ENCODE measurements at places on chromosomes 2 and 18. TPM values are rescaled to one million over a fixed set of nuclear protein-coding genes. Genes with fewer than 3 reads are reported as not detected.

ANKRD23 gene
- total RNA-seq: 96.8 TPM

RTTN gene
- total RNA-seq: 32.6 TPM

TOGARAM2 gene
- total RNA-seq: 0.82 TPM

ERBB4 gene
- 17.8 TPM for total RNA-seq

CD28 gene
- total RNA-seq: 2.4 TPM

ARHGAP15 gene
- 32.2 TPM for total RNA-seq

SH2D6 gene
- not detected for total RNA-seq

SPP2 gene
- total RNA-seq: not detected

CCDC150 gene
- 2.4 TPM for total RNA-seq

ANKRD53 gene
- 0.31 TPM for total RNA-seq

IL18RAP gene
- 0.31 TPM for total RNA-seq

DCDC2C gene
- not detected for total RNA-seq

CABYR gene
- 0.41 TPM for total RNA-seq

GRCh38 chr2:111994042-111994441 lies 61.0 kb upstream of the TMEM87B start:
- DNase-seq: no peak

GRCh38 chr2:144137705-144138428 lies 382.1 kb downstream of the ZEB2 start:
- no peak for DNase-seq

DNA sequence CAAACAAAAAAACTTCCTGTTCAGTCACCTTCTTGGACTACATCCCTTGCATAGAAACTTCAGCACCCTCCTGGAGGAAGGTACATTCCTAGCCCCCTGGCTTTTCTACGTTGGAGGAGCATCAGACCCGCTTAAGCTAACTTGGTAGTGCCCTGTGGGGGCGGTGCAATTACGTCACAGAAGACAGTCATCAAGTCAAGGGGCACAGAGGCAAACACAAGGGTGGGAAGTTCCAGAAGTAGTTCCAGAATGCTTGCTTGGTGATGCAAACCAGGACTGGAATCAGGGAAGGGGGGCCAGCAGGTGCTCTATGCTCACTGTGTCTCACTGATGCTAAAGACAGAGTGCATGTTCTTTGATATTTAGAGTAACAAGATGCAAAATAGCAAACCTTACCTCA lies 15.2 kb upstream of the AGFG1 start:
- DNase-seq: no peak

DNA sequence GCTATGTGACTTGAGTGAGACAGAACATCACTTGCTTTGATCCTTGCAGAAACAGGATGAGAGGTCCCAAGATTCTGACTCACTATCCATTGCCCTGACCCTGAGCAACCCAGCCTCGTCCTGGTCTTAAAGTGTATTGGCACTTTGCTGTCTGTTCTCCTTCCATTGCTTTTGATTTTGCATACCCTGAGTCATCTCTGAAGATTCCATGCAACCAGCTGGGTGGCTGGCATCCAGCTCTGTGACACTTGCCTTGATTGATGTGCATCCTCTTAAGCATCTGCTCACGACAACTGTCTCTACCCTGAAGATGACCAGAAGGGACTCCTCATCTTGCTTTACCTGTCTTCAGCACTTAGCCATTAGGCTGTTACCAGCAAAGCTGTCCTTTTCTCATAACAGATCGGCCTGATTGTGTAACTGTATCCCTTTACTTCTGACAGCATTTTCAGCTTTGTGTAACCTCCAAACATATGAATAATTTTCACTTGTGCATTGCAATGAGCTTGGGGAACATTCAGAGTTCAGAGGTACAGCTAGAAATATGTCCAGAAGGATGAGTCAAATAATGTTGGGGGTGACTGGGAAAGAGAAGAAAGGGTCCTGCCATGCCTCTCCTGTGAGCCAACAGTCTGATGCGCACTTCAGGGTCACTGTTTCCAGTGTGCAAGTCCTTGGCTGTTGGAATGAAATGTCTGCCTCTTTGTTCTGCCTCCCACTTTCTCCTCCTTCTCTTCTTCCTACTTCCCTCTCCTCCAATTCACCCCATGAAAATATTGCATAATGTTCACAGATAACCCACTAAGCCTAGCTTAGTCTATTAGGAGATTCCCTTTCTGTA lies 249.7 kb upstream of the OSR1 start:
- DNase-seq: peak; percentile 38

DNA sequence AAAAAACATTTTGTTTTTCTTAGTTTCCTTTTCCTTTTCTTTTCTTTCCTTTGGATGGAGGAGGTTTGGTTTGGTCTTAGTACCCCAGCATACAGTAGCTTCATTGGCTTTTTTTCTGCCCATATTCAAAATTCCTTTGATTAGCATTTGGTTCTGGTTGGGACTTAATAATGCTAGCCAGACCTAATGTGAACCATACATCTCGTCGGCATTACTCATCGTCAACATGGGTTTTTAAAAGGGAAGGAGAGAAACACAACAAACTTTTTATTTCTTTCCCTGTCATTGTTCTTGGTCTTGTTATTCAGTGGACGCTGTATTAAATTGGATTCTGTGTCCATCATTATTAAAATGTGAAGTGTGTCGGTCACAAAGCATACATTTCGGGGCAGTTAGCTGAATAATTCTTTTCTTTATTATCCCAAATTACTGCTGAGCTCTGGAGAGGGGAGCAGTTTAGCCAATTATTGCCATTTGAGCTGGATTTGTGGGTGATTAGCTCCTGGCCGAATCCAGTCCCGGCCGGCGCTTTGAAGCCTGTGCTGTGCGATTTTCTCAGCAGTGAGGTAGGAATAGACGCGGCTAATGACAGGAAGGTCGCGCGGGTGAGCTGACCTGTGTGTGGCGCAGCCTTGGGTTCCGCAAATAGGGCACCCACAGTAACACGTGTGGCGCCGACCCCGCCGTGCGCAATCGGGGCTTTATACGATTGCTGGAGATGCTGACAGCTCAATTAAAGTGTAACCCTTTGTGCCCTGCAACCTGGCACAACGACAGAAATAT lies 303.3 kb downstream of the GBX2 start:
- DNase-seq: no peak

DNA sequence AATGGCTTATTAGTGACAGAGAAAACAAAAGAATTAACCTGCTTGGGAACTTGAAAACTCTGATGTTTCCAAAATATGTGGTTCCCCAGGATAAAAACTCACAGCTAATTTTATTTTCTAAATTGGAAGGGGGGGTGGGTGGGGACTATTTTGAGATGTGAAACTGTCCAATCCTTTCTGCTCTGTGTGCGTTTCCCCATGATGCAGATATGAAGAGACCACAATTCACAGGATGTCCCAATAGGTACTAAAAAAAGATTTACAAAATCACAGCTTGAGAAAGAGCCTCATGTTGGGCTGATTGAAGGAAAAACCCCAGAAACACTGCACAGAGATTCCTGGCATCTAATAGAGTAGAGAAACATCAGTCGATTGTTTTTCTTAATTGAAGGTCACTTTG lies 273.2 kb downstream of the ARHGAP15 start:
- no peak for DNase-seq

- DNase-seq: no peak
Measured at GRCh38 chr2:170371231-170371998, 193.5 kb downstream of the MYO3B start.

GRCh38 chr2:101830555-101830954 lies 133.0 kb downstream of the MAP4K4 start:
- DNase-seq: no peak

GRCh38 chr2:206241736-206242135 lies 32.7 kb upstream of the ZDBF2 start:
- DNase-seq: no peak

GRCh38 chr2:55585451-55586080 lies 31.9 kb downstream of the PPP4R3B start:
- no peak for DNase-seq

GRCh38 chr2:86510436-86510933 lies 52.8 kb downstream of the CHMP3 start:
- no peak for DNase-seq

DNA sequence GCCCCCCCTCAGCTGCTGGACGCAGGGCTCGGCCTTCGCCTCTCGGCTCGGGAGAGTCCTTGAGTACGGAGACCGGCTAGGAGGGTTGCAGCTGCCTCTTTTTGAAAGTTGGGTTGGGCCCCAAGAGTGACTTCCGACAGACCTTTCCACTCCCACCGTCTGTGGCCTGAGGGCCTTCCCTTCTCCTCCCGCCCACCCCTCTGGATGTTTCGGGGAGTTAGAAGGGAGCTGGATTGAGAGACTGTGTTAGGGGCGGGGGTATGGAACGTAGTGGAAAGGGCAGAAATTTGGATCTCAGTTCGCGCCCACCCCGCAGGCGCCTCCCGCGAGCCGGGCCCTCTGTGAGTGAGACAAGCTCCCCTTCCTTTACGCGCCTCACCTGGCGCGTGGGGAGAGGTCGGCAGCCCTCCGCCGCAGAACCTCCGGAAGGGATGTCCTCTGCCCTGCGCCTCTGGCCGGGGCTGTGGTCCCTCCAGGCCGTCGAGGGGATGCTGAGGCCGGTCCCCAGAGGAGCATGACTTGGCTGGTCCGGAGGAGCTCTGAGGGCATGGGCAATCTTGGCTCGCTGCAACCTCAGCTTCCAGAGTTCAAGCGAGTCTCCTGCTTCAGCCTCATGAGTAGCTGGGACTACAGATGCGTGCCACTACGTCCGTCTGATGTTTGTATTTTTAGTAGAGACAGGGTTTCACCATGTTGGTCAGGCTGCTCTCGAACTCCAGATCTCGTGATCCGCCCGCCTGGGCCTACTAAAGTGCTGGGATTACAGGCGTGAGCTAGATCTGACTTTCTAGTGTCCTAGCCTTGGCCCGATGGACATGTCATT lies 15.9 kb downstream of the C2orf74 start:
- DNase-seq: peak; percentile 67

DNA sequence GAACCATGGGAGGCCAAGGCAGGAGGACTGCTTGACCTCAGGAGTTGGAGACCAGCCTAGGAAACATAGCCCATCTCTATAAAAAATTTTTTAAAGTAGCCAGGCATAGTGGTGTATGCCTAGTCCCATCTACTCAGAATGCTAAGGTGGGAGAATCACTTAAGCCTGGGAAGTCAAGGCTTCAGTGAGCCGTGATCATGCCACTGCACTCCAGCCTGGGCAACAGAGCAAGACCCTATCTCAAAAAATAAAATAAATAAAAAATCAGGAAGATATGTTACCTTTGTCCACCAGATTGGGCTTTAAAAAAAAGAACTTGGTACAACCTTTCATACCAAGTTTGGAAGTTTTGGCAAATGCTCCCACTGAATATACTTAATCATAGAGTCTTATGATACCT lies 35.3 kb downstream of the CFAP210 start:
- no peak for DNase-seq

GRCh38 chr2:227095346-227095745 lies 68.7 kb downstream of the COL4A4 start:
- DNase-seq: no peak

DNA sequence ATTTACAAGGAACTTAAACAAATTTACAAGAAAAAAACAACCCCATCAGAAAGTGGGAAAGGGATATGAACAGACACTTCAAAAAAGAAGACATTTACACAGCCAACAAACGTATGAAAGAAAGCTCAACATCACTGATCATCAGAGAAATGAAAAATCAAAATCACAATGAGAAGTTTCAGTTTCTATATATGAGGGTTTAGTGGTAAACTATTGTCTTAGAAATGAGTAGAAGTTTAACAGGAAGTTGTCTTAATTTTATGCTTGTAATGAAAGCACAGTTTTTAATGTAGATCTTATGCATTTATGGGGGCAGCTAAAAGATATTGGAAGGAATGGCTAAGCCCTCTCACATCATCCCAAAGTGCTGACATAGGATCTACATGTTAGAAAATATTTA lies 325.4 kb downstream of the ERBB4 start:
- DNase-seq: no peak

DNA sequence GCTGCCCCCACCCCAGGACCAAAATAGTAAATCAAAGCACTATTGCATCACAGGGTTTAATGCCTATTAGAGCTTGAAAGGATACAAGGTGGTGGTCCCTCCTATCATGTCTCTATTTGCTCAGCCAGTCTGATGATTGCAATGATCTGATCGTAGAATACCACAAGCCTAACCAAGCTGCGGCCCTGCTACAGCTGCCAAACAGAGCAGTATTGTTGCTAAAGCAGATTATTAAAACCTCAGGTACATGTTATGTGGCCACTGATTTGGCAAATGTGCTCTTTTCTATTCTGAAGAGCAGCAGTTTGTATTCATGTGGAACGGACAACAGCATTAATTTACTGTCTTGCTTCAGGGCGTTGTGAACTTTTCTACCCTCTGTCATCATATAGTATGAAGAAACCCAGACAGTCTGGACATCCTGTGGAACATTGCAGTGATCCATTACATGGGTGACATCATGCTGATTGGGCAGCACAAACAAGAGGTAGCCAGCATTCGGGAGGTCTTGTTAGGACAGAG lies 8.4 kb upstream of the VAPA start:
- peak; percentile 37 for DNase-seq

DNA sequence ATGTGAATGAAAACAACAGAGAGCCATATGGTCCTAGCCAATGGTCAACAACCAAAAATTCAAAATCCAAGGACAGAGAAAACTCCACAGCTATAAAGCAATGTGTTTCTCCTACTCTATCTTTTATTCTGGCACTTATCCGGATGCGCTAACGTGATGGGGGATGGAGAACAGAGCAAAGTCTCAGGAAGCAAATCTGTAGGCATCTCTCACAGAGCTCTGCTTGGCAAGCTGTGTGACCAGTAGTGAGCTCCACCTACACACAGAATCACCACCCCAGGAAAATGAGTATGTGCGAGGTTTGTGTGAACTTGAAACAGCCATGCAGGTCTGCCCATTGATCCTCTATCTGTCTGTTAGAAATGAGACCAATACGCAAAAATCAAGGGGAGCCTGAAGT lies 584.3 kb downstream of the BCL11A start:
- DNase-seq: no peak

DNA sequence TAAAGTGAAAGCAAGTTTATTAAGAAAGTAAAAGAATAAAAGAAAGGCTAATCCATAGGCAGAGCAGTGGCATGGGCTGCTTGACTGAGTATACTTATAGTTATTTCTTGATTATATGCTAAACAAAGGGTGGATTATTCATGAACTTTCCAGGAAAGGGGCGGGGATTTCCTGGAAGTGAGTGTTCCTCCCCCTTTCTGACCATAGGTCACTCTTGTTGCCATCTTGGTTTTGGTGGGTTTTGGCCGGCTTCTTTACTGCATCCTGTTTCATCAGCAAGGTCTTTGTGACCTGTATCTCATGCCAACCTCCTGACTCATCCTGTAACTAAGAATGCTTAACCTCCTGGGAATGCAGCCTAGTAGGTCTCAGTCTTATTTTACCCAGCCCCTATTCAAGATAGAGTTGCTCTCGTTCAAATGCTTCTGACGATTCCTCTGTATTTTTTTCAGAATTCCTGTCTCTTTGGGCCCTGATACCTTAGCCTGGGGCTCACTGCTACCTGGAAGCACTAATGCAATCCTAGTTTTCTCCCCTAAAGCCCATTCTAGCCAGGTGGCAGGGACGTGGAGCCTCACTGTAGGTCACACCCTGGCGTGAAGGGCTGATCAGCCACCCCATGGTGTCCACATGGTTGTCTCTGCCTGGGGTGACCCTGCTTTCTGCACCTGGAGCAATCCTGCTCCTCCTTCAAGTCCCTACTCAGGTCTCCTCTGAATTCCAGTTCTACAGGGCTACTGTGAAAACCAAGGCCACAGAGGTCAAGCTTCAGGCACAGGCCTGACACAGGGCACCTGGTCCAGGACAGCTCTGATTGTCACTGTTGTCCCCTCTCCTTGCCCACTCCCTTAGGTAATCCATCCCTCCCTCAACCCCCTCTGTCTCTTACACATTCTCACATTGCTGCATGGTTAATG lies 6.0 kb upstream of the SLC35F6 start:
- no peak for DNase-seq

- no peak for DNase-seq
Measured at GRCh38 chr18:6374340-6374739, 40.4 kb downstream of the L3MBTL4 start.

GRCh38 chr2:224563537-224563936 lies 21.6 kb downstream of the CUL3 start:
- DNase-seq: no peak

All from tongue (tissue), 3 donors.